ENCODE measurements at places on chromosomes 12 and 14.

DNA sequence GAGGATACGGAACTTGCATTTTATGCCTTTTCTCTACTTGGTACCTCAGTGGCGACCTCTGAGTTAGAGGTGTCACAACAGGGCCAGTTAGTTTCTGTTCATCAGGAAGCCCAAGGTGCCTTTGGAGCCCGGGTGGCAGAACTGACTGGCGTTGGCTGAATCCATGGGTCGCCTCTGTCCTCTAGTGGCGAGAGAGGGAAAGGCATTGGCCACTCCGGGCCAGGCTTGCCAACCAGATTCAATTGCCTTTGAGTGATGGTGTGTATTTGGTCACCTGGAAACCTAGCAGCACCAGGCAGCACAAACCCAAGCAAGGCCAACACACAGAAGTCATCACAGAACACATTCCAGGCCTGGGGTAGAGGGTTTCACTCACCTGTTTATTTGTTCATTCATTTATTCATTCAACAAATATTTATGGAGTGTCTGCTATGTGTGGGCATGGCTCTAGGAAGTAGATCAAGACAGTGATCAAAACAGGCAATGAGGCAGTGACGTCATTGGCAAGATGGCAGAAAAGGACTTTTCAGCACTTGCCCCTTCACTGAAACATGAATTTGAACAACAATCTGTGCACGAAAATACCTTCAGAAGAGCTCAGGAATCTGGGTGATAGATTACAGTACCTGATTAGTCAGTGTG is 40.5 kb upstream of the KCNA5 start:
- DNase-seq = no peak

- DNase-seq = no peak
Observed at GRCh38 chr12:127515941-127516340, 751.0 kb upstream of the TMEM132C start.

- DNase-seq = no peak
Observed at GRCh38 chr12:9872162-9872561, 3.0 kb upstream of the CLEC2B start.

DNA sequence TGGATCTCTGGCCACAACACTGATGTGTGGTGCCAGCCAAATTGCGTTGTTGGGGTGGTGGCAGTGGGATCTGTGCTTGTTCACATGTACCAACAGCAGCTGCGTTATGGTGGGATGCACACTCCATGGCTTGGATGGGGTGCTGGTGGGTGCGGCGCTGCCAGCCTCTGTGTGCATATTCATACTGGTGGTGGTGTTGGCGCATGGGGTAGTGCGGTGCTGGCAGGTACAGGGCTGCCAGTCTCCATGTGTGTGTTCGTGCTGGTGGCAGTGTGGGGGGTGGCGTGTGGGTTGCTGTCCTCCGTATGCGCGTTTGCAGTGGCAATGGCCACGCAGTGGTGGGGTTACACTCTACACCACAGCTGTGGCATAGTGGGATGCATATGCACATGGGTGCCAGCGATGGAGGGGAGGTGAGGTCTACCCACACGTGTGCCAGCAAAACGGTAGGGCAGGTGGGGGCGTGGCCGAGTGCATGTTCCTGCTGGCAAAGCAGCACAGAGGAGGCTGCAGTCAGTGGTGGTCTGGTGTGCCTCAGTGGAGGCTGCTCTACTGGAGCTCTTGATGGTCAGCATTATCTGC is 26.5 kb downstream of the RAD51B start:
- DNase-seq = no peak

DNA sequence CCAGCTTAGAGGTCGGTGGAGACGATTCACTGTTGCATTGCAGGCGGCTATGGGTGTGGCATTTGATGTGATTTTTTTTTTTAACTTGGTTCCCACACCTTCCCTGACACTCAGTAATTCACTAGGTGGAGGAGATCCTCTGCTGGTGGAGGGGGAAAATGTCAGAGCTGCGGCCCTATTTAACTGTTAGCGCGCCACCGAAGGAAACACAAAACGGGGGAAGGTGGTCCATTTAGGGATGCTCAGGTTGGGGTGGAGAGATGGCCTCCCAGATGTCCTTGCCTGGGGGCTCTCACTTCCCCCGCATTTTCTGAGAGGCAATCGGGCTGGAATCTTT is 4.3 kb upstream of the HOXC12 start:
- no peak for DNase-seq

DNA sequence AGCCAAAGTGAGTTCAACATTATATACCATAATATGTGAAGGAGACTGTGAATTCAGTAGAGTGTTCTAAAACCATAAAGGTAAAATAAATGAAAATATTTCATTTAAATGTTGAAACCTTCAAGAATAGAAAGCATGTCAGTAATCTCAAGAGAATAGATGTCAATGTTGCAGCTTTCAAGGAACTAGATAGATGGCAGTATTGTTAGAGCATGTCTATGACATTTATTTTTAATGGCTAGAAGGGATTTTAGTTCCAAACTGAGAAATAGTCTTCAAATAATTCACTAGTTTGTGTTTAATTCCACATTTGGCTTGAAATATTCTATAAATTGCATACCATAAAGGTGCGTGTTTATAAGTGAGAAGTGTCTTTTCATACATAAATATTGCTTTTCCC is 326.5 kb downstream of the FLRT2 start:
- DNase-seq = no peak

- no peak for DNase-seq
Observed at GRCh38 chr14:100523843-100524169, 63.4 kb downstream of the BEGAIN start.

- no peak for DNase-seq
Observed at GRCh38 chr14:22598896-22599244, 770 bp downstream of the ABHD4 start.

GRCh38 chr12:132275110-132275531 is 54.3 kb downstream of the GALNT9 start:
- DNase-seq = no peak

- no peak for DNase-seq
Observed at GRCh38 chr14:90654831-90655276, 161.4 kb downstream of the TTC7B start.

DNA sequence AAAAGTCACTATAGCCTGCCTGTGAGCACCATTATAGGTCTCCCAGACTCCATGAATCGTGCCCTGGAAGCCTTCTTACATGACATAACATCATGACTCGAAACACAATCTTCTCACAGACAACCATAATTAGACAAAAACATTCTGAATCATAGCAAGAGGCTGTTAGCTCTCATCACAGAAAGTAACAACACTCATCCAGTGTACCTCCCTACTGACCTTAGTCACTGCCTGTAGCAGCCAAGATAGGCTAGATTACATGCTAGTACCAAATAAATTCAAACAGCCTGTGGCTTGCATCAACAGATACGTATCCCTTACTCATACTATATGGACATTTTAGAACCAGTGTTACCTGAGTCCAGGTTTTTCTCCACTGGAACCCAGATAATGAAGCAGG is 663.8 kb upstream of the FOXG1 start:
- DNase-seq = no peak

GRCh38 chr14:25120261-25120660 is 70.3 kb upstream of the STXBP6 start:
- DNase-seq = no peak

All from stimulated activated CD8-positive, alpha-beta memory T cell treated with anti-CD3 and anti-CD28 coated beads, Interleukin-15, amount 100 ng/mL, for 4 hours (primary cell).